ENCODE measurements at places on chromosomes 1 and 21.
A peak's percentile ranks its signal among the peaks of the same experiment; 100 is the strongest.

GRCh38 chr1:111140680-111140967 is 601 bp downstream of the CEPT1 start:
- DNase-seq = no peak

DNA sequence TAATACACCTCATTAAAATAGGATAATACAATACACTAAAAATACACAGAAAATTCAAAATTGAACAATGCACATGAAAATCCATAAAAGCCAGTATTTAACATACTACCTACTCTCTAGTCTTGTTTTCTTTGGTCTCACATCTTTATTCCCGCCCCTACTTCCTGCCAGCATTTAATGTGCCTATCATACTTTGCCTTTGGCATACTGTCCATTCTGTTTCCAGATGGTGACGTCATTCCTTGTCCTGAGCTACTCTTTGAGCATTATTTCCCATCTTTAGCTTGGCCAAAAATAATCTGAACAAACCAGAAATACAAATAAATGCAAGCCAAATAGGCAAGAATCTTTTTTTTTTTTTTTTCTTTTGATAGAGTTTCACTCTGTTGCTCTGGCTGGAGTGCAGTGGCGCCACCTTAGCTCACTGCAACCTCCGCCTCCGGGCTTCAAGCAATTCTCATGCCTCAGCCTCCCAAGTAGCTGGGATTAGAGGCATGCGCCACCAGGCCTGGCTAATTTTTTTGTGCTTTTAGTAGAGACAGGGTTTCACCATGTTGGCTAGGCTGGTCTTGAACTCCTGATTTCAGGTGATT is 4.4 kb downstream of the HFM1 start:
- no peak for DNase-seq

DNA sequence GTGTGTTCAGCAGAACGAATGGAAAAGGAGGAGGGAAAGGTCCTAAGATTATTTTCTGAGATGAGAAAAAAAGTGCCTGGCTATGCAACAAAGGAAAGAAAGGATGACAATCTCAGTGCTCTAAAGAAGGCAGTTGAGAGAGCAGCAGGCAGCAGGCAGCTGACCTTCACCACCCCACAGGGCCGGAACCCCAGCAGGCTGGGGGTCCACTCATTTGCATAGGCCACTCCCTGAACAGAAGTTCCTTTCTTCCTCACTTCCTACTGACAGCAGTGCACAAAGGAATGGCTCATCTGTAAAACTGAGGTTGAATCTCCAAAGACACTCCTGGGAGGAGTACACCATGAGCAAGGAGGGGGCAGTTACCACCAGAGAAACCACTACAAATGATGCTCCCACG is 41.4 kb upstream of the TNR start:
- DNase-seq = no peak

- no peak for DNase-seq
Measured at GRCh38 chr1:203335503-203335902, 15.4 kb downstream of the FMOD start.

GRCh38 chr21:15274701-15275485 is 210.1 kb upstream of the NRIP1 start:
- no peak for DNase-seq

- no peak for DNase-seq
Measured at GRCh38 chr1:89802841-89803240, 18.0 kb upstream of the LRRC8D start.

DNA sequence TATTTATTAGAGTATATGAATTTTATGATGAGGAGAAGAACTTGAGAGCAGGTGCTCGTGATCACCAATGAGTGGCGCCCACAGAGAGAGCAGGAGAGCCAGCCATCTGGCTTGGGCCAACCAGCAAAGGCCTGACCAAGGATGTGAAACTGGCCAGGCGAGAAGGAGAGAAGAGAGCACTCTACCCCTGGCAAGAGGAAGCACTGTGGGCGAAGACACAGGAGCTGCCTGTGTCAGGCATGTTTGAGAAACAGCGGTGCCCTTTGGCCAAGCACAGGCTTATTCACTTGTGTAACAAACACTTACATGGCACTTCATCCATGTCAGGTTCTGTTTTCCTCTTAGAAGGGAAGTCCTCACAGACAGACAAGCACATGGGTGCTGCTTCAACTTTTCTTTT is 4.2 kb upstream of the SIPA1L2 start:
- no peak for DNase-seq

DNA sequence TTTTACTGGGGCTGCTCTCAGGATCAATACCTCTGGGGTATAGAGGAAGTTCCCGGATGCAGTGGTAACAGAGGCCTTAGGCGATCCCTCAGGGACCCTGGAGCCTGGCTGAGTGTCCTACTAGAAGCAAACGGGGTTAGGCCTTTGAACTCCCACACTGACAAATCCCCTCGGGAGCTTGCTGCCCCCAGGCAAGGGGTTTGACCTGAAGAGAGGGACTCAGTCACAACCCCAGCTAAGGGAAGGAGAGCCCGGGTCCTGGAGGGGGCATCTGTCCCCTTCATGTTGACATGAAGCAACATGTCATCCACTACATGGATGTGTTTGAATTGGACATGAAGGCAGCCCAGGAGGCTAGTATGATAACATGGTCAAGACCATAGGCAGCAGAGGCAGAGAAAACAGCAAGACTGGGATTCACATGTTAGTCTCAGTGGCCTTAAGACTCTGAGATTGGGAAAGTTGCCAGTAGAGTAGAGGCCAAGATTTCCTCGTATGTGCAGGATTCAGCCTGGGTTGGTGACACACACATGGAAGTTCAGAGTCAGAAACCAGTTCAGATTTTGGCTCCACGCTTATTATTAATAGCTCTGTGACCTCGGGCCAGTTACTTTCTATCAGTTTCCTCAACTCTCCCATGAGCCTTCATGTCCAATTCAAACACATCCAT is 101.5 kb downstream of the KCNN3 start:
- no peak for DNase-seq

- no peak for DNase-seq
Measured at GRCh38 chr1:147720557-147720956, 39.8 kb downstream of the GJA5 start.

- DNase-seq = peak; percentile 83
Measured at GRCh38 chr1:26110731-26111529, 694 bp upstream of the PDIK1L start.

DNA sequence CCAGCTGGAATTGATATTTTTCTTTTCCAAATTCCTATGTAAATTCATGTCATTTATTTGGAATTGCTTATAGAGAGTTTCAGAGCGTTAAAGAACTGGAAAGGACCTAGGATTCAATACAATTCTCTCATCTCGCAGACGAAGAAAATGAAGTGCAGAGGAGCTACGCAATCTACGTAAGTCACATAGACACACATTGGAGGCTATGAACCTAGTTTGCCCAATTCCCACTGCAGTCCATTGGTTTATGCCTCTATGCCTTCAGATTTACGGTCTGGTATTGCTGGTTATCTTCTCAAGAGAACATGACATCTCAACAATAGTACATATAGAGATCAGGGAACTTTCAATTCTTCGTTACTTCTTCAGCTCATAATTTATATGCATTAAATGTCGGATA is 971 bp upstream of the RNF2 start:
- no peak for DNase-seq

DNA sequence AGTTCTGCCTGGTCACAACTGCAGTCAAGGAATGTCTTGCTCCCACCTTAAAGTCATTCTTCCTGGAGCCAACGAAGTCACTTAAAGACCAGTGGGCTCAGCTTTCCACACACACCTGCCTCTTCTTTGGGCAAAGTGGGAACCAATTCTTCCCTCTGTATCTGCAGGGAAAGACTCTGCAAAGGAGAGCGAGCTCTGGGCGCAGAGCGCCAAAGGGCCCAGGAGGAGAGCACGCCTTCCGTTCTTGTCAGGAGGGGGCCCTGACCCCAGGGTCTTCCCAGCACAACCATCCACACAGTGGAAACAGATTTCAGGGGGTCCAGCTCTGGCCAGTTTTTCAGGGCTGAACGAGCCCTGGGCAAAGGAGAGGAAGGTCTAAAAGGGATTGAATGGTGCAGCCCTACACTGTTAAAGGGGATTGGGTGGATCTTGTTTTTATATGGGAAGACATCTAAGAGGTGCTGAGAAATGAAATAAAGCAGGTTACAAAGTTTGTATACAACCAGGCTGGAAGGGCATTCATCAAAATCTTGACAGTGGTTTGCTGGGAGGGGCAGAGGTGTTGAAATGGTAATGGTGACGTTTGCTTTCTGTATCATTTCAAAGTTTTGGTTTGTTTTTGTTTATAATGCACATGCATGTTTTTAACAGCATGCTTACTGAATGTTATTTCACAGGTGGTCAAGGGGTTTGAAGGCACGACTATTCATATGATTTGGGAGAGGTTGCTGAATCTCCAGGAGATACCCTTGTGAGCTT is 6.8 kb upstream of the OLIG2 start:
- DNase-seq = no peak

DNA sequence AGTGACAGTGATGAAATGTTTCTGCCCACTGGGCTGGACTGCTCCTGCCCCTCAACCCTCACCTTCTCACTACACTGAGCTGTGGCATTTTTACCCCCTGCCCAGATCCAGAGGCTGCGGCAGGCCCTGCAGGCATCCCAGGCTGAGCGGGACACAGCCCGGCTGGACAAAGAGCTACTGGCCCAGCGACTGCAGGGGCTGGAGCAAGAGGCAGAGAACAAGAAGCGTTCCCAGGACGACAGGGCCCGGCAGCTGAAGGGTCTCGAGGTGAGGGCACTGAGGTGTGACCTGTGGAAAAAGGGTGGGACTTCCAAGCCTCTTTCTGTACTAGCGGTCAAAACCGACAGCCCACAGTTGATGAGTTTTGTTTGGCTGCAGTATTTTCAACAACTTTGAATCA is 6.2 kb upstream of the TUFT1 start:
- DNase-seq = no peak

- no peak for DNase-seq
Measured at GRCh38 chr1:33257772-33258712, 1.8 kb downstream of the ZNF362 start.

DNA sequence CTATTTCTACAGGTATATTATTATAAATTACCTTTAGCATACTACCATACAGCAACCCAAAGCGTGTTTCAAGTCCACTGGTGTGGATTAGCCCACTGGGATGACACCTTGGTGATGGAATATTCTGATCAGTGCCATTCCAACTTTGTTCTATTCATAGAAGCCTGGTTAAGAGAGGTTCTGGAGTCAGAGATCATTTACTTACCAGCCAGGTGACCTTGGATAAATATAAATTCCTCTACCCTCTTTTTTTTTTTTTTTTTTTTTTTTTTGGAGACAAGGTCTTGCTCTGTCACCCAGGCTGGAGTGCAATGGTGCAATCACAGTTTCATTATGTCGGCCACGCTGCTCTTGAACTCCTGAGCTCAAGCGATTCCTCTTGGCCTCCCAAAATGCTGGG is at the start of gene SPATA45:
Gene SPATA45 (minus strand): TSS at position 101 of the 400 bp plus-strand sequence. CDS start 11,500 bp downstream, outside the sequence.
- no peak for DNase-seq

- DNase-seq = no peak
Measured at GRCh38 chr21:15626031-15626430, 103.8 kb upstream of the USP25 start.

DNA sequence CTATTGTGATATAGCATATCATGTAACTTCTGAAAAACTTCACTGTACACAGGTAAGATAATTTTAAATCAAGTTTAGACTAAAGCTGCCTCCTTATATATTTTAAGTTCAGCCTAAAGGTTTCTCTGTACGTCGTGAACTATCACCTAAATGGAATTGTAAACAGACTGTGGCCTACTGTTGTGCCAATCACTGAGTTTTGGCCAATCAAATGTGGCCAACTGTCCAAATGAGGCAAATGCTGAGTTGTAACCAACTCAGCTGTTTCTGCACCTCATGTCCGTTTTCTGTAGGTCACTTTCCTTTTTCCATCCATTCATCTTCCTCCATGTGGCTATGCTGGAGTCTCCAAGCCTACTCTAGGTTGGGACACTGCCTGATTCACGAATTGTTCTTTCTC is 63.7 kb upstream of the ST6GALNAC3 start:
- no peak for DNase-seq

DNA sequence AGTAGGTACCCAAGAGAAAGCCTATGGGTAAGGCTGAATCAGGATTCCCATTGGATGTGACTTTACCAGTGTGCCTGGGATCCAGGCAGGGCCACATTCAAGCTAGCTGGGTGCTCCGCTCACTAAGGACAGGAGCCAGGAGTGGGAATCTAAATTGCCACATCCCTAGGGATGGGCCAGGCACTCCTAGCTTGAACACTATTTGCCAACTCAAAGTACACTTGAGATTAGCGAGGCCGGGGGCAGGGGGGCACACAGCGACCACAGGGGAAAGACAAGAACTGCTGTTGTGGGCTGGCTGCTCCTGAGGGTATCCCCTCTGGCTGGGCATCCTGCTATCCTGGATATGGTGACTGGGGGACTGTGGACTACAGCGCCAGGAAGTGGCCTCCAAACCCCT is 4.3 kb downstream of the SLC45A3 start:
- DNase-seq = no peak

DNA sequence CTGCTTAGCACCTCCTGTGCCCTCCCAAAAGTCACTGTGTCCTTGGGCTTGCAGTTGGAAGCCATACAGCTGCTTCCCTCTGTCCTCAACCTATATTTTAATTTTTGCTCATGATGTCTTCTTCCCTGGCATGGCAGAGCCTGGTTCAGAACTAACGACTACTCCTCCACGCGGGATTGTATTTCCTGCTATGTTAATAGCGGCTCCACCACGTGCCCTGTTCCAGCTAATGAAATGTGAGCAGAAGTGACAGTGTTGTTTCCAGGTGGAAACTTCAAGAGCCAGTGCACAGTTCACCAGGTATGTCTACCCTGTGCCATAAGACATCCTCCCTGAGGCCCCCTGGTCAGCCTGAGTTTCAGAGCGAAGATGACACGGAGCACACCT is 52.1 kb downstream of the DHRS3 start:
- DNase-seq = no peak

- DNase-seq = no peak
Measured at GRCh38 chr1:64936956-64937355, 29.4 kb downstream of the JAK1 start.

GRCh38 chr1:240803151-240803550 is 191.2 kb upstream of the GREM2 start:
- DNase-seq = no peak

DNA sequence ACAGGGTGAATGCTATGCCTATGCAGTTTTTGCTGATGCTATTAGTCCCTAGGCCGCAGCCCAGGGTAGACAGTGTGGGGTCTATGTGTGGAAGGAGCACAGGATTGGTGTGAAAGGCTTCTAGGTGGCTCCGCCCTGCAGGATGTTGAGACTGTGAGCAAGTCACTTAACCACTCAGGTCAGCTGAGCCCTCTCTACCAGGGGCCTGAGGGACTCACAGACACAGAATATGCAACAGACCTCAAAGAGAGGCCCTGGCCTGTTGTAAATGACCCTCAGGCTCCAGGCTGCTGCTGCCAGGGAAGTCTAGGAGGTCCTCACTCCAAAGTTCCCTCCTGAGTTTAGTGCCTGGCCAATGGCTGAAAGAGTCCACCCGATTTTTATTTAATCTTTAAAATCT is 11.0 kb downstream of the NHLH2 start:
- DNase-seq = no peak

DNA sequence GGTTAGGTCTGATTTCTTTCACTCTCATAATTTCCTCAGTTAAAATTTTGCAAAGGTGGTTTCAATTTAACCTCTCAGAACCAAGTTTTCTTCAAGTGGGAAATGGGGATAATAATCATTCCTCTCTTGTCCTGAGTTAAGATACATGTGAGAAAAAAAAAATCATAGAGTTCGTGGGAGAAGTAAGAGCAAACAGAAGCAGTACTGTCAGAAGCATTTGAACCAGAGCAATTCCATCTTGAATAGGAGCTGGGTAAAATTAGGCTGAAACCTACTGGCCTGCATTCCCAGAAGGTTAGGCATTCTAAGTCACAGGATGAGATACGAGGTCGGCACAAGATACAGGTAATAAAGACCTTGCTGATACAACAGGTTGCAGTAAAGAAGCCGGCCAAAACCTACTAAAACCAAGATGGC is 28.6 kb upstream of the TMEM61 start:
- no peak for DNase-seq

All from C1 segment of cervical spinal cord (tissue), 14 donors.